ENCODE measurements at places on chromosomes 6 and 20. TPM values are rescaled to one million over a fixed set of nuclear protein-coding genes. Genes with fewer than 3 reads are reported as not detected.
A peak's percentile ranks its signal among the peaks of the same experiment; 100 is the strongest.

ZNF165 gene
- total RNA-seq, result 0.97 TPM

- no peak for DNase-seq
Measured at GRCh38 chr6:18634912-18635311, 247.8 kb downstream of the RNF144B start.

GRCh38 chr6:35786272-35786671 is 5.5 kb downstream of the CLPSL1 start:
- no peak for DNase-seq

- DNase-seq, result no peak
Measured at GRCh38 chr20:35730583-35731468, 11.2 kb downstream of the RBM39 start.

MPC1 gene
- 36.7 TPM for total RNA-seq

OOEP gene
- 0.87 TPM for total RNA-seq

DNA sequence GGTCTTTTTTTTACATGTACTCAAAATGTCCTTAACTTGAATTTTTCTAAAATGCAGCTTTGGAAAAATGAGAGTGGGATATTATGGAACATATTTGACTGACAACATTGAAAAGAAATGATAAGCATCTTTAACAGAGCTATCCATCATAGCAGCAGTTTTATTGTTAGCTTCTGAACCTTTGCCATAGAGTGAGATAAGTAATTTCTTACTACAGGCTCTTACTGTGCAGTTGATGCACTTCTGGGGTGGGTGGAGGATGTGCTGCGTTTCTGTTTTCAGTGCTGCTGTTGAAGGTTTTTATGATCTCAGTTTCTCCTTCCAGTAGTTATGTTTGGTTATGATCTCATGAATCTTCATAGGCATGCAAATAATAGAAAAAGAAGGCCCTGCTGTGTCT is 267.0 kb downstream of the TMEM242 start:
- DNase-seq, result no peak

DNA sequence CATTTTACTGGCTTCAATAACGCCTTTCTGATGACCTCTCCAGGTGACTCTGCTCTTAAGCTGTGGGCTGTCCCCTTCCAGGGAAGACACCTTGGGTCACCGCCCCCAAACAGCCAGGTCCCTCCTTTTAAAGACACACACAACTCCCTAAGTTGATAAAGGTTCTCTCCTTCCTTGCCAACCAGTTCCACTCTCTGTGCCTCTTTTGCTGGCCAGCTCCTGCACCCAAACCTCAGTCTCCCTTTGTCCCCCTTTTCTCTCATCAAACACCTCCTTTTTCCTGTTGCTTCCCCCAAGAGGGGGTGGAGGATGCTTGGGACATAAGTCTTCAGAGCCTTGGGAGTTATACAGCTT is 1.0 kb downstream of the NCOA6 start:
- peak; percentile 86 for DNase-seq

GRCh38 chr20:24917797-24918578 is 31.1 kb upstream of the CST7 start:
- peak; percentile 62 for DNase-seq

DNA sequence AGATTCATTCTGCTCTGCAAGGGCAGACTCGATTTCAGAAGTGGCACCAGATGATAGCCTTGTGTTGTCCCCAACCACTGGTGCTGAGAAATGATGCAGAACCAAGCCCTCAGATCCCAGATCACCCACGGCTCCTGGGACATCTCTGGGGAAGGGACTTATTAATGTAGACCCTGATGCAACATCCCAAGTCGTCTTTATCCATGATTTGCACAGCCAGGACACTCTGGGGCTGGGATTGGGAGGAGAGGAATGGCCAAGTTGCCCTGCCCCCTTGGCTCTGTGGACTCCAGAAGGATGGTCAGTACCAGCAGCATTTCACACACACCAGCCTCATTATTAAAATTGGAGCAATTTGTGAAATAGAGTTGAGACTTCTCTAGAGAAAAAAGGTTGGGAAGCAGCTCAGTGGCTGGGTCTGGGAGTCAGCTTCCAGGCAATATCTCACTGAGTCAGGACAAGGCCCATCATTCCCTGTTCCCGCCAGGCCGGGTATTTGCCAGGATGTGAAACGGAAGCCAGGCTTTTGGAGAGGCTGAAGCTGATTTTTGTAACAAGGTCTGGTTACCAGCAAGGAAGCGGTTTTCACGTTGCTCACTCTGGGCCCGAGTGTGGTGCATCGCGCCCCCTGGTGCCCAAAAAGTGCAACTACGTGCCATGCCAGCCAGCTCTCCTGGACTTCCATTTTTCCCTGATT is 67.4 kb downstream of the ZBTB2 start:
- DNase-seq, result peak; percentile 79

DNA sequence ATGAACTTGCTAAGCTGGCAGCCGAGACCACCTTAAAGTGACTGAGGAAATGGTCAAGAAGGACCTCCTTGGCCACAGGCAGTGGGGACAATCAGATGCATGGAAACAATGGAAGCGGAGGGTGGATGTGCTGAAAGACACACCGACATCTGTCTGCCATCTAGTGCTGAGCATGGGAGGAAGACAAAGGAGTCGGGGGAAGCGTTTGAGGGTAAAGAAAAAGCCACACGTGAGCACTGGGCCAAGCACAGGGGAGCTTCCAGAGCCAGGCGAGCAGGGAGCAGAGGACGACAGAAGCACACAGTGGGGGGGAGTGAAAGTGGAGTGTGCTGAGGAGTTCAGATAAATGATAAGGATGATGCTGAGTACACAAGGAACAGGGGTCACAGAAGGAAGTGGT is 367.8 kb downstream of the ZFAND3 start:
- DNase-seq, result no peak

RNF146 gene
- total RNA-seq, result 14.7 TPM

RBPJL gene
- total RNA-seq, result not detected

MCHR2 gene
- total RNA-seq, result not detected

GRCh38 chr6:25640446-25640845 is 11.6 kb upstream of the SCGN start:
- no peak for DNase-seq

GRCh38 chr6:54132587-54132986 is 21.3 kb downstream of the MLIP start:
- no peak for DNase-seq

DNA sequence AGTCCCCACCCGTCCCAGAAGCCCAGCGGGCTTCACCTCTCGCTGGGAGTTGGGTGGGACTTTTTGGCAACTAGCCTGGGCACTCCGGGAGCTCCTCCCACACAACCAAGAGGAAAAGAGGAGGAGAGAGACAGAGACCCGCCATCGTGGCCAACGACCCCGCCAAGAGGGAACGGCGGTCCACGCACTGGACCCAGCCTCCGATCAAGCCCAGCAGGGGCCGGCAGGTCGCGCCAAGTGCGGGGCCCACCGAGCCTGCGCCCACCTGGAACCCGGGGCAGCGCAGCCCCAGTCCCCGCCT is 3.0 kb upstream of the TMEM14C start:
- DNase-seq, result no peak

DNA sequence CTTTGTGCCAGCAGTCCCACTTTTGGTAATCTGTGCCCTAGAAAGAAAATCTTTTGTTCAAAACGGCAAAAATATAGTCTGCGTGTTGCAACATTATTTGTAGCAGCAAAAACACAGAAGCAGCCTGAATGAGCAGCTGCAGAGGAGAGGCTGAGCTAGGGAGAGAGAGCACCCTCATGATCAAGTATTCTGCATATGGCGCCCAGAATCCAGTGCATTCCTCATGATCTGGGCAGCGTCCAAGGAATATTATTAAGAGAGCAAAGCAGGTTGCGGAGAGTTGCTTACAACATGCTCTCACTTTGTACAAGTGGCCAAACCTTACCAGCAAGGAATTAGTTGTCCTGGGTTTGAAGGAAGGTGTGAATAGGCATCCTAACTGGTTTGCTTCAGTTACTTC is 25.9 kb downstream of the KIZ start:
- DNase-seq, result no peak

- no peak for DNase-seq
Measured at GRCh38 chr6:26019967-26020328, 57.3 kb downstream of the TRIM38 start.

- DNase-seq, result no peak
Measured at GRCh38 chr6:43673444-43674084, 14.0 kb downstream of the MRPS18A start.

DNA sequence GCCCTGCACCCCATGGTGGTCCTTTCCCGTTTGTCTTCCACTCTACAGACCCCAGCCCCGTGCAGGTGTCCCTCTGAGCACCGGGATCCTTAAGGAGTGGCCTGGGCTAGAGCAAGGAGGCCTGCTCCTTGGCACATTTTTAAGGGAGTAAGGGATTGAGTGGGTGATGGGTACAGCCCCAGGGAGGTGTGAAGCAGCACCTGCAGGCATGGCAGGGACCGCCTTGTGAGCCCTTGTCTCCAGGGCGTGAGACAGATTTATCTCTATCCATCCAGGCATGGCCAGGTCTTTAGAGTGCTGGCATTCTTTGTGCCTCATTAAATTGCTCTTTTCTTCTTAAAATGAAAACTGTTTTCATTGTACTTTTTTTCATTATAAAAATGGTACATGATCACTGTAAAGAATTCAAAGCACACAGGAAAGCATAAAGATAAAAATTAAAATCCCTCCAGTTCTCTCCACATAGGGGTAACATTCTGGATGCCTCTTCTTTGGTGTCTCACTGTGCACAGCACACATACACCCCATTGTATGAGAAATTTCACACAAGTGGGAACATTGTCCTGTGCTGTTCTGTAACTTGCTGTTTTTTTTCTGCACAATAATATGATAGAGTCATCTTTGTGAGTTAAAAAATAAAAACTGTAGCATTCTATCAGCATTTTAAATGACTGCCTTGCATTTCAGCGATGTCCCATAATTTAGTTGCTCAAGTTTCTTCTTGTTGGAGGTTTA is 31.9 kb upstream of the ZNF831 start:
- no peak for DNase-seq

GRCh38 chr20:46215913-46216707 is 92.2 kb downstream of the CDH22 start:
- no peak for DNase-seq

GRCh38 chr6:25054469-25054868 is 118.7 kb upstream of the RIPOR2 start:
- DNase-seq, result no peak

GRCh38 chr20:56925831-56926170 is 296.7 kb downstream of the TFAP2C start:
- no peak for DNase-seq

GRCh38 chr6:115712291-115712961 is 348.3 kb downstream of the FRK start:
- no peak for DNase-seq

TSPO2 gene
- not detected for total RNA-seq

DNA sequence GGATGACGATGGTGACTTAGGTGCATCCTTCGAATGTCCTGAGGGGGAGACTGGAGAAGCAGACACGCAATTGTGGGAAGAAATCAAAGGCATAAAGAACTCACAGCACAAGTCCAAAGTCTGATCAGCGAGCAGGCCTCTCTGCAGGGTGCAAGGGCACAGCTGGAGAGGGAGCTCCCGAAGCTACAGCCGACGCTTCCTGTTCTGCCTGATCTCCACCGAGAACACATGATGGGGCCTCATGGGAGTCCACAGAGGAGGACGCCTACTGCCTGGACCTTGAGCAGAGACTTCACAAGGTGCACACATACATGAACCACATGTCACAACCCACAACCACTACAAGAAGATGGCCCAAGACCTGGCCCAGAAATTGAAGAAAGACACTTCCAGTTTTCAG is 51.4 kb downstream of the RIN2 start:
- DNase-seq, result no peak
